Hematopoietic multipotent progenitor cell treated with erythropoietin and hydrocortisone succinate and interleukin-3 and kit ligand, for 15 days (in vitro differentiated cells): ENCODE measurements at places on chromosomes 2 and 18.

- DNase-seq = no peak
Observed at GRCh38 chr18:55086906-55087305, 127.6 kb upstream of the CCDC68 start.

- DNase-seq = no peak
Observed at GRCh38 chr2:198517976-198518375, 713.6 kb downstream of the PLCL1 start.

DNA sequence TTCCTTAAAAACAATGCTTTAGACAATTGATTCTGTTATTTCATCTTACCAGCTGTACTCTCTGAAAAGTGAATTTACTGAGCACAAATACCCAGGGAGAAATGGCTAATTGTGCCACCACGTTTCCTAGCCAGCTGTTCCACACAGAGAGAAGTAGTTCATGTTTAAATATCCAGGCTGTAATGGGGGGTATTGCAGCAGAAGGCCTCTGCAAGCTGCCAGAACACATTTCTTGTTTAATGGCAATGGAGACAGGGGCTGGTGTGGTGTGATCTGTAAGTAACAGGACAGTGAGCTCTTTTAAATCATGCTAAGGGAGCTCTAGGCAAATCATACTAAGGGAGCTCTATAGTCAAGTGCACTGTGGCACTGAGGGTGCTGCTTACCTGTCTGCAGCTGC lies 809.2 kb downstream of the CNTNAP5 start:
- DNase-seq = no peak

DNA sequence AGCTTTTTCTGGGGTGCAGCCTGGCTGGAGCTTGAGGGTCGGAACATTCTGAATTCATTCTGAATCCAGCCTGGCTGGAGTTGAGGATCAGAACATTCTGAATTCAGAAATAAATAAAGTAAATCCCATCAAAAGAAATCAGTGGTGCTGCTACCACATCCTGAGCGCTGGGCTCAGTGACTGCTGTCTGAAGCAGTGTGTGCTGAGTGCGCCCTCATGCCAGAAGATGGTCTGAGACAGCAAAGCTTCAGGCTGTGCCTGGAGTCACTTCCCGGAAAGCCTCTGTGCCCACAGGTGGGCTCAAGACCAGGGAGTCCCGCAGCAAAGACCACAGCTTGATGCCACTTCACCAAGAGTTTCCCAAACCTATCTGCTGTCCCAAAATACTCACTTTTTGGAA lies 187.9 kb downstream of the VAPA start:
- DNase-seq = no peak

DNA sequence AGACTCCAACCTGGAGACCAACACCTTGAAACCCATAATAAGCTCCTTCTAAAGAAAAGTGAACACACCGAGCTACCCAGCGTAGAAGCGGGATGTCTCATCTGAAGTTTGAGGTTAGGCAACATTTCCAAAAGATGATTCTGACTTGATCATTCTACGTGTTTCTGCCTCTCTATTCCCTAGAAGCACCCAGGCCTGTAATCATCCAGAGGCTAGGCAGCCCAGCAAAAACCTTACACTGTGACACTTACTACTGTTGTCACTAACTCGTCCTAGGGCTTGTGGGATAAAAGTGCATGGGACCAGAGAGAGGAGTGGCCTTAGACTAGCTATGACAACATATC lies 1.4 kb downstream of the ZBTB14 start:
- no peak for DNase-seq

DNA sequence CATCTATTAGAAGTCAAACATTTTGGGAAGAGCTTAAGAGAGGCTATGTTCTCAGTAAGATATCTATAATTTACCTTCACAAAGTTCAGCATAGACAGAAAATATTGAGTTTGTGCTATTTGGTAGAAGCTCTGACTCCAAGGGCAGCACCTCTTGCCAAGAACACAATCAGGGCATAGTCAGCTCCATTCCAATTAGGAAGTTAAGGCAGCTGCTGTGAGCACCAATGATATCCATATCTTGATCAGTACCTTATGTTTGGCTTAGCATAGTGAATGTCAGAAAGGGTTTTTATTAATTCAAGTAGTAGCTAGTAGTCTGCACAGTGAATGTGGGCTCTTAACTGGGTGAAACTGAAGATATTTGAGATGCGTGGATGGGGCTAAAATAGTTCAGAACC lies 86.4 kb upstream of the SPRED2 start:
- no peak for DNase-seq

GRCh38 chr2:142270291-142270690 lies 139.5 kb upstream of the LRP1B start:
- no peak for DNase-seq

DNA sequence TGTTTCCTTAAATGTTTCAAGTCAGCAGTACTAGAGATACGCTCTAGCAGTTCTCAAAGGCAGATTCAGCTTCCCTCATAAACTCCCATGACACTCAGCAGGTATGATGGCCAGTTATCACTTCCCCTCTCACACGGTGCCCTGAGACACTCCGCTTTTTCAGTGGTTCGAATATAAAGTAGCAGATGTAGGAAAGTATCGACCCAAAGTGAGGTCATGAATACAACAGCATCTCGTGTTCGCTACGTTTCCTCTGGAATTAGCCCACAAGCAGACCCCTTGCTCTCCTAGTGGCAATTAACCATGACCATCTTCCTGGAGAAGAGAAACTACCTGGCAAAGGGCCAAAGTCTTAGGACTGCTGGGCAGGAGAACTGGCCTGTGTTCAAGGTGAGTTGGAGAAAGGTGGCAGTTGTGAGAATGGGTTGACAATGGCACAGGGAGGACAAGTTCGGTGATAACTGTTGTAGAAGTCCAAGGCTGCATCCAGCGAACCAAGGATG lies 9.3 kb upstream of the AGBL5 start:
- DNase-seq = no peak

- no peak for DNase-seq
Observed at GRCh38 chr2:105278654-105279053, 37.1 kb downstream of the GPR45 start.

DNA sequence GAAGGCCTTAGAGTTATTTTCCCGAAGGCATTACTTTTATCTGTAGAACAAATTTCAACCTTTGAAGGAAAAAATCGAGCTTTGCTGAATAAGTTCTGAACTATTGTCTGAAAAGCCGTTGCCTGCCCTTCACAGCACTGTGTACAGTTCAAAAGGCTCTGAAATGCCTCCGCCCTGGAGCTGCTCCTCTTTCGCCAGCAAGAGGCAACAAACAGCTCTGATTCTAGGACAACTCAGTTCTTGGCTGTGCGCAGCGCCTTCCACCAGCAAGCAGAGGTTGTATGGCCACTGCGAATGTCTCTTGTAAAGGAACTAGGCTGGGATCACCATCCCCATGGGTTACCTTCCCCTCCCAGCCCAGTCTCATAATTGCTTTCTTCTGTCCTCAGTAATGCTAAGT lies 308.5 kb downstream of the GBX2 start:
- DNase-seq = no peak

DNA sequence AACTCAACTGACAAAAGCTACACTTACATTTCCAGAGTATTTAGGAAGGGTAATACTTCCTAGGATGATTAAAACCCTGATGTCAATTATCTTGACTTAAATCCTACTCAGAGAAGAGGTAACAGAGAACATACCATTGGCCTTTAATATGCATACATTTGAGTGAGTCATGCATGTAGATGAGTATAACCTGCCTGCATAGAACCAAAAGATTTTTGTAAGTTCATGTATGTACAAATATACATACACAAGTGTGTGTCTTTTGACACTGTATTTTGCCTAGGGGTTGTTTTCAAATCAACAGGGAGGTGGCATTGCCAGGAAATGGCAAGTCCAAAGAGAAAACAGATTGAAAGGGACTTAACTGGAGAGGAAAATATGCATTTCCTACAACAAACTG lies 6.1 kb downstream of the BMP10 start:
- no peak for DNase-seq

DNA sequence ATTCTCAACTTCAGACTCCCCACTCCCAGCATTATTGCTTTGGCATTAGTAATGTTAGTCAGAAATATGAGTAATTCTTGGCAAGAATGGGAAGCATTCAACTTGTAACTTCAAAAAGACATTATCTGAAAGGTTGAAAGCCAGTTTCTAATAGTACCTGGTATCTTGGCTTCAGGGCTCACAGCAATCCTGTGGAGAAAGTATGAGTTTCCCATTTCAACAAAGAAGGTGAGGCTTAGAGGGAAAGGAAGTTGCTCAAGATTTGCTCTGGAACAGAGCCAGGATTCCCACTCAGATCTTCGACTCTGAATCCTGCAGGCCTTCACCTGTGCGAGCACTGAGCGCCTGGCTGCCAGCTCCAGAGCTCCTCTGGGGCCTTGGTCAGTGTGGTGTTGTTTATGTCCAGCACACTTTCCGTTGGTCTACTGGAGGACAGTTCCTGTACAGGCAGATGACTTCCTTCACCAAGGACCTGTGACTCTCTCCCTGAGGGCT lies 136.1 kb downstream of the MCFD2 start:
- no peak for DNase-seq

GRCh38 chr2:216189410-216189809 lies 80.3 kb downstream of the XRCC5 start:
- no peak for DNase-seq

DNA sequence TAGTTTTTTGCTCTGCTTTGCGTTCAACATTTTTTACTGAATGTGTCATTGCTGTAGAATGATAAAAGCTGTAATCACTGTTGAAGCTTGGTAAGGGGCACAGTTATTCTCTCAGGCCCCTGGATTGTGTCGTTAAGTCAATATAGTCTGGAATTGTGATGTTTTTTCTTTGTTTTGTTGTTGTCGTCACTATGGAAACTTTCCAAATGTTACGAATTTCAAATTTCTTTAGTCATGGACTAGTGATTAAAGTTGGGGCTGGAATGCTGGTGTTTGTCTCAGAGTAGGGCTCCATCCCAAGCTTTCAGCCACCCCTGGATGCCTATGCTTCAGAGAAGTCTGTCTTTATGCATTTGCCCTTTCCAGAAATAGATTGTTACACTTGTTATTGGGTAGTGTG lies 287.2 kb downstream of the CDH19 start:
- DNase-seq = no peak

- DNase-seq = no peak
Observed at GRCh38 chr2:237583385-237584295, 6.9 kb downstream of the RAB17 start.

DNA sequence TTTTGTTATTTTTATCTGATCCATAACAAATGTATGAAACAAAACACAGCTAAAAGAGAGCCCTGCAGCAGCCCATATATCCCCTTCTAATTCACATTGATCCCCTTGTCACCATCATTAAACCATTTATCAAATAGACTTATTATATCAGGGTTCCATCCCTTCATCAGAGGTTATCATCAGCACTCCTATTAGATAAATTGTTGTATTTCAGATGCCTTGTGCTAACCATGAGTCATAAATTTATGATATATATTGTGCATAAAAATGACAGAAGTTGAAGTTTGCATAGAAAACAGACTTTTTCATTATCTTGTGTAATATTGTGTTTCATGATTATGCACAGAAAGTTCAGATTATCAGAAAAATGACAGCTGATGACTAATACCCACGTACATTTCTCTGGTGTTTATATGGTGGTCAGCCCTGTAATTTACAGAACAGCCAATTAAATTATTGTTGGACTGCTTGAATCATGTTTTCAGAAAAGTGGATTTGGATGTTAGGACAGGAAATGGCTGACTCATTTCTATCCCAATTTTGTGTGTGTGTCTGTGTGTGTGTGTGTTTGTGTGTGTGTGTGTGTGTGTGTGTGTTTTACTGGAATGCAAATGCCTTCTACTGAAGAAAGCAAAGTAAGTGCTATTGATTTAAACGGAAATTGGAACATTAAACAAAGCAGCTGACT lies 80.9 kb downstream of the PPP1R1C start:
- DNase-seq = no peak
